Renal cortical epithelial cell (primary cell): ENCODE measurements at places on chromosomes 13 and 19. TPM values are rescaled to one million over a fixed set of nuclear protein-coding genes. Genes with fewer than 3 reads are reported as not detected.

DNA sequence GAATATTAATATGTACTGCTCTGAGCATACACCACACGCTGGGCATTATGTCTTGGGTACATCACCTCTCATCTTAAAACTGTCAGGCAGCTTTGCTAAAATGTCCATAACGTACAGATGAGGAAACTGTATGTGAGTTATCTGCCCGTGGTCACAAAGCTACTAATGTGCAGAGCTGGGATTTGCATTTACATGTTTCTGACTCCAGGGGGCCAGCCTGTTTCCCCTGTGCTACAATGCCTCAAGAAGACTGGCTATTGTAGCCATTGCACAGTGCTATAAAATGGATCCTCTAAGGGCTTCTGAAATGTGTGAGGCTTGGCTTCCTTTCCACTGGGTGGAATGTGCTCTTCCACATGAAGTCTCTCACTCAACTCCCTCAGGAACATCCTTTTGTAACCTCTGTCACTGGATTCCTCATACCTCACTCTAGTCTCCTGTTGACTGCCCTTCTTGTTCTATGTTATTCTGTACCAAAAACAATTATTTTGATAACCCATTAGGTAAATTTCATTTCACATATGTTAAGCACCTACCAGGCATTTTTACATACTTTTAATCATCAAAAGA lies 95.6 kb upstream of the HTR2A start:
- DNase-seq, result no peak

DNA sequence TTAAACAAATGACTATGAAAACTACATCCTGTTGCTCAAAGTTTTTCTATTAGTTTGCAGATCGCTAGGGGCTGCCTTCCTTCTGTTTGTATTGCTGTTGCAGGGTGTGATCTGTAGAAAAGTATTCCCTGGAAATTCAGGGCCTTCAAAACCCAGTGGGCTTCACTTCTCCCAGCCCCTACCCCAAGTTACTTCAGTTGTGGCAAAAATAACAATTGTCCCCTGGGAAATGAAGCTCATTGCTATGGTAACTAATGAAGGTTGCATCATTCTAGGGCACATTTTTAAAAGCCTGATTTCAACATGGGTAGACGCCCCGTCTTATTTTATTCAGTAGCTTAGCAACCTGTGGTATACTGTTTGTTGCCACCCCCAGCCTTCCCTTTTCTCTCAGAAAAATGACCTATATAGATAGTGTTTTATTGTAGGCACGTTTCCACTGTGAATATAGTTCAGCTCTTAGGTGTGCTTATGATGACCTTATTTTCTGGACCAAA lies 60.9 kb downstream of the WDFY2 start:
- DNase-seq, result peak; percentile 91

DNA sequence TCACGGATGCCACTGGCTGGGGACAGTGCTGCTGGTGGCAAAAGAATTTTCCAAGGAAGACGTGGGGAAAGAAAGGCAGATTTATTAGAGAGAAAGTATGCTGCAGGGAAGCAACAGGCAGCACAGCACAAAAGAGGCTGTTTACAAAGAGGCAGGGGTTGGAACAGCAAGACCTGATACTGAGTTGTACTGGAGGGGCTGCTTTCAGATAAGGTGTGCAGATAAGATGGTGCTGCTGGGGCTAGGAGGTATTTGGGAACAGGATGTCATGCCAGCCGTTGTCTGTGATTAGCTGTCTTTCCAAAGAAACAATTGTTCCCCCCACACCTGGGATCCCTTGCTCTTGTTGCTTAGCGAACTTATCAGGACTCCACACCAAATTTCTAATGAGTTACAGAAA lies 2023.3 kb upstream of the PCDH20 start:
- DNase-seq, result no peak

GRCh38 chr13:90396266-90396665 lies 951.2 kb upstream of the MIR17HG start:
- no peak for DNase-seq

DNA sequence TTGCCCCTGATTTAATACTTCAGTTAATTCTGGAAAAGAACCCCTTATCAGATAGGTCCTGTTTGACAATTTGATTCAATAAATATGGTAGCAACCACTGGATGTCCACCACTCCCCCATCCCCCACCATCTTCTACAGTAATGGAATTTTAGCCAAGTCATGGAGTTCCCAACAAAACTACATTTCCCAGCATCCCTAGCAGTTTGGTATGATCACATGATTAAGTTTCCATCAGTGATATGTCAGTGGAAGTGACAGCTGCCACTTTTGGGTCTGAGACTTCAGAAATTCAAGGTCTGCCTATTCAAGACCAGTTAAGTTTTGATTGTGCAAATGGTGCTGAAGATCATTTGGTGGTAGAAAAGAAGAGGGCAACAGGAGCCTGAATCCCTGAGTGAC lies 85.5 kb downstream of the CACNA1A start:
- no peak for DNase-seq

DNA sequence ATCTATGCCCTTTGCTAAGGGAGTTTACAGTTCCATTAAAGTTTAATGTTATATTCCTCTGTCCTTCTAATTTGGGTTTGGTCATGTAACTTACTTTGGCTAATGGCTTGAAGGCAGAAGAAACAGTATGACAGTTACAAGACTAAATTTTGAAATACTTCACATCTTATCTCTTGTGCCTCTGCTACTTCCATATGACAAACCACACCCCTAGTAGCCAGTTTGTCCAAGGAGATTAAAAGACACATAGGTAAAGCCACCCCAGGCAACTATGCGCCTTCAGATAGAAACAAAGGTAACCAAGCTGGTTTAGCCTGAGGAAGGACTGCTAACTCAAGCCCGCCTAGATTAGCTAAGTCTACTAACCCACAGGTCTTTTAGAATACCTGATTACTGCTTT lies 273.4 kb upstream of the MIR17HG start:
- DNase-seq, result no peak

DNA sequence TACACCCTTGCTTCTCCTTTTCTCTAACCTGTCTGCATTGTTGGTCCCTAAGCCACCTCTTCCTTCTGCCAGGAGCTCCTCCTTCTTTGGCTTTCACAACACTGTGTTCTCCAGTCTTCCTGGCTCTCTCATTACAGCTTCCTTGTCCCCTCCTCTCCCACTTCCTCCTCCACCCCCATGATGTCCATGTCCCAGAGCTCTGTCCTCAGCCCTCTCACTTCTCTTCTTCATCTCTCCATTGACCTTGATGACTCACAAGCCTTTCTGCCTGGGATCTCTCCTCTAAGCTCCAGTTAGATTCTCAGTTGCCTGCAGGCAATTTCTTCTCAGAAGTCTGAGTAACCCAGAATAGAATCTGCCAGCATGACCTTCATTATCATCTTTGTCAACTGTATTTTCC lies 100.3 kb upstream of the WASF3 start:
- no peak for DNase-seq

- no peak for DNase-seq
These were observed 349.0 kb downstream of the LMO7 start for GRCh38 chr13:75985132-75985531.

DNA sequence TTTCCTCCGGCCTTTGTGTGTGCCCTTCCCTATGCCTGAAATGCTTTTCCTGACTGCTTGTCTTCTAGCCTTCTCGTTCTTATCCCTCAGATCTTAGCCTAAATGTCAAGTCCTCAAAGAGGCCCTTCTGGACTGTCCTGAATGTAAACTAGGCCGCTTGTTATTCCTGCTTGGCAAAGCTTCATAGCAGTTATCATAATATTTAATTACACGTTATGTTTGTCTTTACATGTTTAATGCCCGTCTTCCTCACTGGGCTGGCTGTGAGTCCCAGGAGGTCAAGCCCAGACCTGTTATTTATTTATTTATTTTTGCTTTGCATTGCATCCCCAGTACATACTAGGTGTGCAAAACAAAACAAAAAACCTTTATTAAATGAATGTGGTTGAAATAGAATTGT lies 62.7 kb downstream of the SIPA1L3 start:
- DNase-seq, result no peak

DNA sequence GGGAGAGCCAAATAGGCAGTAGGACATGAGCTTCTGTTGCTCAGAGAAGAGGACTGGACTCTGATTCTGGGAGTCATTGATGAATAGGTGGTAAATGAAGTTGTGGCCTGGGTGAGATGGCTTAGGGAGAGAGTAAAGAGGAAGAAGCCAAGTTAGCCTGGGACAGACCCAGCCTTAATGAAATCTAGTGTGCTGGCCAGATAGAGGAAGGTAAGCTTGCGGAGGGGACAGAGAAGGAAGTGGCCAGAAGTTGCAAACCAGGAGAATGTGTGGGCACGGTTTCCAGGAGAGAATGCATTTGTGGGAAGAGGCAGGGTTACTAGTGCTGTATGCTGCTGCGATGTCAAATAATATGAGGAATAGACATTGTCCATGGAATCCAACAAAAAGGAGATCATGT lies 83.3 kb upstream of the OLFM4 start:
- no peak for DNase-seq

DNA sequence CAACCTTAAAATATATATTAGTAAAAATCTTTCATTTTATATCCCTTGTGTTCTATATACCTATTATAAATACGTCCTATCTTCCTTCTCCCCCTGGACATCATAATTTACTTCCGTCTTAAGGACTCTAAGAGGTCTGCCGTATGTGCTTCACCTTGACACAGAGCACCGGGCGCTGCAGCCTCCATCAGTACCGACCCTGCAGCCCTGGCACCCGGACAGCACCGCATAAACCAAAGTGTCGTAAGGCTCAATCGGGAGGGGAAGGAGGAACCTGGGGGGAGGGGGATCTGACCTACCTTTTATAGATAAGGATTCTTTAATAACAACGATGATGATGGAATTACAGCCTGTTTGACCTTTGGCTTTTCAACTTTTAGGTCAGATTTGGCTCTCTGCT lies 44.0 kb downstream of the EFNB2 start:
- no peak for DNase-seq

GRCh38 chr13:33284031-33284430 lies 1.5 kb downstream of the STARD13 start:
- DNase-seq, result peak; percentile 55

Gene ZNF813
- 5.4 and 11.7 TPM in 2 replicates for total RNA-seq

DNA sequence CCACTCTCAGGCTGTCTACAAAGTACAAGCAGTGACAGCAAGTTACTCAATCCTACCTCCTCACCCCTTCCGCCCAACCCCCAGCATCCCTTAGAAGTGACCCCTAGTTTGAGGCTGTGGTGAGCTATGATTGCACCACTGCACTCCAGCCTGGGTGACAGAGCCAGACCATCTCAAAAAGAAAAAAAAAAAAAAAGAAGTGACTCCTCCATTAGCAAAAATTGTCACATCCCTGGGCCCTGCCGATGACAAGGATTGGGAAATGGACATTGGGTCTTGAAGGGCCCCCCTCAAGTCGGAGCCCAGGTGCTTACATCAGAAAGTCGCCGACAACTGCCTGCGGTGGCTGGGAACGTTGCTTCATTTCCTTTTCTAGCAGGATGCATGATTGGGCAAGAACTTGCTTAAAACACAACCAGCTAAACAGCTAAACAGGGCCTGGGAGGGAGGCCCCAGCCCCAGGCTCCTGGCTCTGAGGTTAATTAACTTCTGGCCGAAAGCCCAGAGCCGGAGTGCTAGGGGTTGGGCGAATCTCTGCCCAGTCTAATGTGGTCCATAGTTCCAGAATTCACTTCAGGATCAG lies 15.3 kb downstream of the RAB3D start:
- peak; percentile 98 for DNase-seq

DNA sequence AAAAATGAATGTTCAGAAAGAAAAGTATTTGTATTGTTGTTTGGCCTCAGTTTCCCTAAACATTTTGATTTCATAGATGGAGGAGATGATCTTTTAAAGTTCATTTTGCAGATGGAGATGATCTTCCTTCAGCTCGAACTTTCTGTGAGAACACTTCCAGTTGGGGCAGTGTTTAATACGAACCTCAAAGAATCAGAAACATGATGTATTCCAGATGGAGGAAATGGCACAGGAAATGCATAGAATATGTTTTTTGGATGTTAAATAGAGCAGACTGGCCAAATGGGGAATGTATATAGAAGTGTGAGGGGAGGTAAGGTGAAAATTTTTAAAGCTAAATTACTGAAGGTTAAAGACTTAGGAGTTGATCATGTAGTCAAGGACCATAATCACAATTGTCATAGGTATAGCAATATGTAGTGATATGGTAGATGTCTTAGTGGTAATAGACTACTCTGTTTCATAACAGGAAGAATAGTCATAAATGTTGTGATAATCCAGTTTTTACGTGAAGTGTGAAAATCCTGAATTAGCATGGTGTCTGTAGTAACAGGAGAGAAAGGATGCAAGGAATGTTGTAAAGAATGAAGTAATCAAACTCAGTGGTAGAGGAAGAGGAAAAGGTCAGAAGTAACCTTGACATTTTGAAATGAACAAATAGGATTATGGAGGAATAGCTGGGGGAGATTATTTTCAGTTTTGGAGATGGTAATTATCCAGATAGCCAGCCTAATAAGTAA lies 5.1 kb downstream of the RAP2A start:
- no peak for DNase-seq

DNA sequence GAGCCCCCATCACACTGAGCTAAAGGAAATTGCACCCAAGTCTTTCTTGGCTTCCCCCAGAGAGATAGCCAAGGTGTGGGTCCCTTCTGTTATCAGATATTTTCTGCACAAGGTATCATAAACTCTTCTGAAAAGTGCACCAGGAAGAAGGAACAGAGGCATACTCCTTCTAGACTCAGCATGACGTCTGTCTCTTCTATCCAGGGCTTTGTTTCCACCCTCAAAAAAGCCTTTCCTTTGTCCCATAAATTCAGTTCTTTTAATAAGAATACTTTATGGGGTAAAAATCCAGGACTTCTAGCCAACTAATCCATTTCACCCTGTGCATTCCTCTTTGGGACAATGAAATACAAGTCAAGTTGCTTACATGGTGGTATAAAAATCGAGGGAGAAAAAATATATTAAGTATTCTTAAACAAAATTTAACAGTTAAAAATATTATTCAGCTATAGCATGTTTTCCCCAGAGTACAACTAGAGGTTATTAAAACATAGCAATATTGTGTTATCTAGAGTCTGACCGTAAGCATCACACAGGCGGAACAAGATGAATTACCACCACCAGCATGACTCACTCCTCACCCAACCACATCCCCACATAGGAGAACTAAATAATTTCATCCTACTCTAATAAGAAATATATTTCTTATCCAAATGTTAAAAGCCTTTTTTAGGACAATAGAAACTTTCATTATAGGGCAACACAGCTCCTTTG lies 79.9 kb upstream of the GPC6 start:
- DNase-seq, result peak; percentile 83

- DNase-seq, result peak; percentile 97
These were observed 10.3 kb upstream of the BICRA start for GRCh38 chr19:47598407-47599349.

GRCh38 chr13:91101381-91101780 lies 246.1 kb upstream of the MIR17HG start:
- DNase-seq, result no peak

DNA sequence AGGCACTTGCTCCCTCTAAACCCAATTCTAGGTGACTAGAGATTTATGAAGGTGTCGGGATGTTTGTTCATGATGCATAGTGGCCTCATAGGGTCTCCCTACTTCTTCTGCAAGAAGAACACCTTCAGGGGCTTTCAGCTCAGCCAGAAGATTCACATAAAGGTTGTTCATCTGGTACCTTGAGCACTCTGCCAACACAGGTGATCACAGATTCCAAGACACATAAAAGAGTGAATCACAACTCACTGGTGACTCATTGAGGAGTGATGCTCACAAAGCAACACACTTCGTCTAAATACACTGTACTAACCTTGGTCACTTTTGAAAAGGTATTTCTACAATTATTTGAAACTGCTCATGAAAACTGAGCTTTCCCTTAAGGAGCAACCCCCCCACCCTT lies 6.8 kb upstream of the ZNF324 start:
- DNase-seq, result peak; percentile 32

Gene CEACAM20
- not detected in 2 replicates for total RNA-seq

Gene CEACAM1
- 0.30 and 0.69 TPM in 2 replicates for total RNA-seq

GRCh38 chr19:7748756-7749155 lies 1.4 kb upstream of the CD209 start:
- peak; percentile 10 for DNase-seq
